Germinal center (tissue), 1 donor: ENCODE measurements at places on chromosomes 2 and 18.
A peak's percentile ranks its signal among the peaks of the same experiment; 100 is the strongest.

DNA sequence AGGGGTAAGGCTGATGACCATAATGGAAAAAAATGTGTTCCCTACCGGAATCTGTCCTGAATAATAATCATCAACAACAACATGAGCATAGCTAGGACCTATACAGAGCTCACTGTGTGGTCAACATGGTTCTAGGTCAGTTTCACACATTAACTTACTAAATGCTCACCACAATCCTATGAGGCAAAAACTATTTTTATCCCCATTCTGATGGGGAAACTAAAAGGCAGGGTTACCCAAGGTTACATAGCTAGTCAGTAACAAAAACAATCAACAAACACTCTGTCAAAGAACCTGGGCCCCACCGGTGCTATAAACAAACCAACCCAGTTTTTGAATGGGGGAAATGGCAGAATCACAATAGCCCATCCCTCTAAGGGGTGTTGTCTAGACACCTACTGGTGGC, 40.1 kb downstream of the AOX1 start:
- no peak for DNase-seq

DNA sequence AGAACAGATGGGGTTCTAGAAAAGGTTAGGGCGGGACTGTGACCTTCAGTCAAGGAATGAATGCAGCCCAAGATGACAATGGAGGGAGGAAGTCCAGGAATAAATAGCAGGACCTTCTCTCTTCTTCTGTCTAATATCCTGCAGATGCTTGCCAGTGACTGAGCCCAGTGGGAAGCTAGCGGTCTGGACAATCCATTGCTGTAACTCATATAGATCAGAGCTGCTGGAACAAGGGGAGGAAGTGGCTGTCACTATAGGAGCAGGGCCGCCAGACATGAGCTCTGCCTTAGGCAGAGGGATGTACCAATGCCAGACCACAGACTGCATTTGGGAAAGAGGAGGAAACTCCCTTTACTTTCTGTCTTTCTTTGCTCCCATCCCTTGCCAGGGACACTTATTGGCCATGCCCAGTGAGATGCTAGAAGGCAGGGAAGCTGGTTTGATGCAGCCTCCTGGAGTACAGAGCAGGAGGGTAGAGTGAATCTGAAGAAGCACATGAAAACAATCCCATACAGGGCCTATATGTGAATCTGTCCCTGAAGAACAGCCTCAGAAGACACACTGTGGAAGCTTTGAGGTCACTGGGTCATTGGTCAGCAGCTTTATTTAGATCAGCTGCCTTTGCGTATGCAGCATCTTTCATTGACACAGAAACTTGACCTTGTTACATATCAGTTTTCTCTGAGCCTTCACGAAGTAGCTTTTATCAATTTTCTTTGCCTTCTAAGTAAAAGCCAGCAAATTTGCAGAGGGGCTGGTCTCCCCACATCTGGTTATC, 65.4 kb downstream of the CCDC85A start:
- no peak for DNase-seq

GRCh38 chr18:13390711-13391110, 172.2 kb downstream of the LDLRAD4 start:
- no peak for DNase-seq

- no peak for DNase-seq
Measured at GRCh38 chr2:133885847-133886246, 317.6 kb upstream of the NCKAP5 start.

- no peak for DNase-seq
Measured at GRCh38 chr18:33472509-33472908, 32.0 kb upstream of the CCDC178 start.

GRCh38 chr18:51150113-51150700, 47.3 kb downstream of the MEX3C start:
- no peak for DNase-seq

- no peak for DNase-seq
Measured at GRCh38 chr2:26612522-26613240, 28.5 kb downstream of the CIB4 start.

- no peak for DNase-seq
Measured at GRCh38 chr18:78542204-78542603, 437.4 kb upstream of the SALL3 start.

- no peak for DNase-seq
Measured at GRCh38 chr18:78822171-78822948, 157.3 kb upstream of the SALL3 start.

GRCh38 chr2:69214898-69215297, 172.1 kb downstream of the GFPT1 start:
- DNase-seq, result no peak

DNA sequence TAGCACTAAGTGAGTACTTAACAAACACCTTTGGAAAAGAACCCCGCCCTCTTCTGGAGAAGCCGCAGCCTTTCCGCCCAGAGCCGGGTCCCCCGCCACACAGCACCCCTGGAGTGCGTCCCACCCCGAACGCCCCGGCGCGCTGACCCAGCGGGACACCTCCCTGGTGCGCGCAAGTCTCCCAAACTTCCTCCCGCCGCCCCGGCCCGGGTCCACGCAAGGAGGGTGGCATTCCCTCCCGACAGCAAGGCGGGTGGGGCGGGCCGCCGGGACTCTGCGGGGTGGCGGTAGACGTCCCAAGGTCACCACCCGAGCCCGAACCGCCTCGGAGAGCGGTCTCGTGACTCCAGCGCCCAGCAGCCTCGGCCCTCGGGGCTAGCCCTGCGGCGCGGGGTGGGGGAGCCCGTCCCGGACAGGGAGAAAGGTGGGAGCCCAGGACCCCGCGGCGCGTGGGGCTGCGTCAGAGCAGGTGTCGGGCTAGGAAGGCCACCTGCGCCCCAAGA, 598 bp downstream of the CCDC93 start:
- DNase-seq, result peak; percentile 56

DNA sequence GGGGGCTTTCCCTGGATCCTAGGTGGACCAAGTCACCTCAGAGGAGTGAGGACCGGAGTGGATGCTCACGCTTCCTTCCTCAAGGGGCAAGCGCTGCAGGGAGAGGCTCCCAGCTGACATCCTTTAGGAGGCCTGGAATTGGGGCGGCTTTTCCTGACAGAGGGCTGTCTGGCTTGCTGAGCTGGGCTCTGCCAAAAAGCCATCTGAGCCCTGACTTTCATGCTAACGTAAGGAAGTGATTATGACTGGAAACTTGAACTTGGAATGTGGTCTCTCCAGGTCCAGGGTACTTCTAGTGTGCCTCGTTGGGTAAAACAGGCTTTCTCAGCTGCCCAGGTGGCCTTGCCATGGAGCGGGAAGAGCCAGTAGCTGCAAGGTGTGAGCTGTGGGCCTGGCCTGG, 268.3 kb upstream of the SPRED2 start:
- DNase-seq, result no peak

DNA sequence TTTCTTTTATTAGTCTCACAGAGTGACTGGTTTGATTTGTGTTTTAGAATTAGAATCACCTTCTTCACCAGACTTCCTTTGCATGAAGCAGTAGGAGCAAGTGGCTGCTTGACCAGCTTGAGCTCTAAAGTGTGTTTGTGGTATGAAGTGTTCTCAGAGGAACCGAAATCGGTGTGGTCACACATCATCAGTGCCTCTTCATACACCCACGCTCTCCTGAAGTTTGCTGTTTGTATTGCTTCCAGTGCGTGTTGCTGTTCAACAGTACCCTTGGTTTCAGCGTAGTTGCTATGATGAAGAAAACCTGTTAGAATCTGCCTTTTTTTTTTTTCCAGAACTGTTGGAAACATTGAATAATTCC, 77.9 kb downstream of the LIMS1 start:
- peak; percentile 73 for DNase-seq

- no peak for DNase-seq
Measured at GRCh38 chr2:74063486-74063885, 78.8 kb downstream of the TET3 start.

GRCh38 chr2:217289907-217290280, 430.0 kb upstream of the TNP1 start:
- no peak for DNase-seq

DNA sequence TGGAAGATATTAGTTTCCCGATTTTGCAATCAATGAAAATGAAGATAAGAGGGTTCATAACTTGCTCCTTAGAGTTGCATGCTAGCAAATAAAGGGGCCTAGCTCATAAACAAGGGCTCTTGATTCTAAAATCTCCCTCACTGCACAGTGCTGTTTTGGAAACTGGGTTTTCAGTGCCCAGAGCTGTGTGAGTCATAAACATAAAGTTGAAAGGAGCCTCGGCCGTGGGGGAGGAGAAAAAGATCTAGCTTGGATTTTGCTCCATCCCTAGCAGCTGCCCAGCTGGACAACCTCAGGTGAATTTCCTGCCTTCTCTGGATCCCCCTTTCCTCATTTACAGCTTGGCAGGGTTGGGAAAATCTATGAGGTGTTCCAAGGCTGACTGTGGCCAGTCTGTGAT, 42.5 kb downstream of the LYPD1 start:
- DNase-seq, result no peak

DNA sequence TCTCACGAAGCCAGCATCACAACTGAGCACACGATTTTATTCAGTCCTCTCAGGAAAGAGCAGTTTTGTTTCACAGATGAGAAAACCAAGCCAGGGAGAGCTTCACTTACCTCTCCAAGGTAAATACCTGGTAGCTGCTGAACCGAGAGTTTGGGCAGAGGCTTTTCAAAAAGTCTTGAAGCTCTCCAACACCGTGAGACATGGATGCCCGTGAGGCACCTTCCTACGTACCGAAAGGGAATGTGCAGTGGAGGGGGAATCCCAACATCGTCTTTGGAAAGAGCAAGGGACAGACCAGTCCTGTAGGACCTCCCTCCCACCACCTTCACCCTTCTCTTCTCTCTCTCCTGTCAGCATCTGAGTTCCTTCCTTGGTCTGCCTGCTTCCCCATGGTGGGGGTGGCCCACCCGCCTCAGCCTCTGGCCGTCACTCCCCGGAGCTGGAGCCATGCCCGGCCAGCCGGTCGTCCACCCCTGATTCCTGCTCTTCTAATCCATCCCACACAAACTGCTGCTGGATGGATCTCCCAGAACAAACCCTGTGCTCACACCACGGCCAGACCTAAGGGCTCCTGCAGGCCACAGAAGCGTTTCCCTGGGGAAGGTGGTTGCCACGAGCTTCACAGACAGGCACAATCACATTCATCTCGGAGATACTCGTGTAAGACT, 97.3 kb upstream of the SNTG2 start:
- no peak for DNase-seq

DNA sequence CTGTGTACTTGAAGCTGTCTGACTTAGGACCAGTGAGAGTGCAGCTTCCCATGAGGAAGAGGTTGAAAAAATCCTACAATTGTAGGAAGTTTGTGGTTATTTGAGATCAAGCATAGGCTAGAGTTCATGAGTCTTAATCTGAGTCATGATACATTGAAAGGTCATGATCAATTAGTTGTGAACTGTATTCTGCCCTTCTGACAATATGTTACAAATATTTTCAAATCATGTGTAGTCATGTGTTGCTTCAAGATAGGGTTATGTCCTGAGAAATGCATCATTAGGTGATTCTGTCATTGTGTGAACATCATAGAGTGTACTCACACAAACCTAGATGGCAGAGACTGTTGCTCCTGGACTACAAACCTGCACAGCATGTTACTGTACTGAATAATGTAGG, 68.4 kb upstream of the MFF start:
- no peak for DNase-seq

- DNase-seq, result no peak
Measured at GRCh38 chr18:56161566-56162260, 476.7 kb downstream of the TXNL1 start.

DNA sequence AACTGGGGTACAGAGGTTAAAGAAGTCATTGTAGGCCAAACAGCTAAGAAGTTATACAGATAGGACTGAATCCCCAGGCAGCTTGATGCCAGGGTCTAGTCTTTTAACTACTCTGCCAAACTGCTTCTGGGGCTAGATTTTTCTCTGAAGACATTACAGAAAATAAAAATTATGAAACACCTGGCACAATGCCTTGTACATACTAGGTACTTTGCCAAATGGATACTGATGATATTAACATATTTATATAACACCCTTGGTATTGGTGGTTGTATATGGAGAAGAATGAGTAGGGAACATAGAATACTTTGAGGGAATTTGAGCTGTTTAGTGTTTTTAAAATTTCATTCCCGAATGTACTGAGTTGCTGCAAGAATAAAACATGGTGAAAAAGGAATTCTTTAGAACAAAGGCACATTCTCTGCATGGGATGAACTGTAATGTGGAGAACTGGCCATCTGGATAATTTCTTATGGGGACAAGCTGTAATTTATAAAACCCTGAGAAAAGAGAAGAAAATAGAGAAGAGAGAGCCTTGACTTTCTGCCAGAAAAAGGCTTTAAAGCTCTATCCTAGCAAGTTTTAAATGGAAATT, 210.9 kb upstream of the TMEM200C start:
- no peak for DNase-seq

DNA sequence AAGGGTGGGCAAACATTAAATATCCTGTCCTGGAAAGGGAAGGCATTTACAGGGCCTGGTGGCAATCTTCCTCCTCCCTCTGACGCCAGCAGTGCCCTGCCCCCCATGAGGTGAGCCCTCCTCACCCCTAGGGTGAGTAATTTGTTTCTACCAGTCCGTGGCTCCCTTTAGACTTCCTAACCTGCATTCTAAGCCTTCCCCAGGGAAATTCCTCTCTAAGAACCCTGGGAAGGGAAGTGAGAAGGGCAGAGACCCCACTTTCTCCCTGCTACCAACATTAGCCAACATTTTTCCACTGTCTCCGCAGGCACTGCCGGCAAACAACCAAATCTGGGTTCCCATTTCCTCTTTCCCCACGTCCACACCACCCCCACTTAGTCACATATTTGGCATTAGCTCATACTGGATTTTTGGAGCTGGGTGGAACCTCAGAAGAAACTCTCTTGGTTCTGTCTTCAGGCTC, 69.3 kb downstream of the NRP2 start:
- no peak for DNase-seq

DNA sequence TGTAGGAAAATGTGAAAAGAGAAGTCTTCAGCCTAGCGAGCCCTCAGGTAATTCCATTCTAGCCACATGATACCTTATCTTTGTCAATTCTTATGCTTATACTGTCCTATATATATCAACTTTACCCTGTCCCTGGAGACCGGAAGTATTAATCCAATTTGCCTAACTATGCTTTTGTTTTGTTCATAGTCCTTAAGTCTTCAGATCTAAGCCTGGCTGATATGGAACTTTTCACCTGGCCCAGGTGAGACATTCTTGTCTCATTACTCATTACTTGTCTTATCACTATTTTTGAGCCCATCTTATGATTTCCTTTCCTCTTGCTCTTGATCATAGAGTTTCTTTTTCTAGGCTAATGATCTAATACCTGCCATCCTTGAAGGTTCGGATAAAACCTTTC, 194.1 kb upstream of the FANCL start:
- DNase-seq, result no peak

DNA sequence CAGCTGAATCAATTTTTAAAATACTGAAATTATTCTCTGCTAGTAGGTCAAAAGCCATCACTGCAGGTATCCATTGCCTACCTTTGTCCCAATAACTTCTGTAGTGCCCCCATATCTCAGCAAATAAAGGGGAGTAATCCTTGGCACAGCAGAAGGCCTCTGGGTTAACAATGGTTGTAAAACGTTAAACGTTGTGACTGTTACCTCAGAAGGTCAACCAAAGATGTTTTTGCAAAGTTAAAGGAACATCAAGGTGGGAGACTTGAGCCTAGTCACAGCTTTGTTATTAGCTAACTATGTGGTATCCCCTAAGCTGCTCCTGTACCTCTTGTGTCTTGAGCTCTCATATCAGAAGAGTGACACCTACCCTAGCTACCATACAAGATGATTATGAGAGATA, 60.5 kb downstream of the COX7A2L start:
- DNase-seq, result no peak

GRCh38 chr2:234968631-234969305, 17.0 kb downstream of the SH3BP4 start:
- no peak for DNase-seq

- DNase-seq, result peak; percentile 68
Measured at GRCh38 chr2:46942143-46942526, 26.5 kb upstream of the MCFD2 start.

GRCh38 chr2:240951045-240951594, 45.0 kb downstream of the CROCC2 start:
- DNase-seq, result no peak
